ENCODE measurements at places on chromosomes 2 and 18.

DNA sequence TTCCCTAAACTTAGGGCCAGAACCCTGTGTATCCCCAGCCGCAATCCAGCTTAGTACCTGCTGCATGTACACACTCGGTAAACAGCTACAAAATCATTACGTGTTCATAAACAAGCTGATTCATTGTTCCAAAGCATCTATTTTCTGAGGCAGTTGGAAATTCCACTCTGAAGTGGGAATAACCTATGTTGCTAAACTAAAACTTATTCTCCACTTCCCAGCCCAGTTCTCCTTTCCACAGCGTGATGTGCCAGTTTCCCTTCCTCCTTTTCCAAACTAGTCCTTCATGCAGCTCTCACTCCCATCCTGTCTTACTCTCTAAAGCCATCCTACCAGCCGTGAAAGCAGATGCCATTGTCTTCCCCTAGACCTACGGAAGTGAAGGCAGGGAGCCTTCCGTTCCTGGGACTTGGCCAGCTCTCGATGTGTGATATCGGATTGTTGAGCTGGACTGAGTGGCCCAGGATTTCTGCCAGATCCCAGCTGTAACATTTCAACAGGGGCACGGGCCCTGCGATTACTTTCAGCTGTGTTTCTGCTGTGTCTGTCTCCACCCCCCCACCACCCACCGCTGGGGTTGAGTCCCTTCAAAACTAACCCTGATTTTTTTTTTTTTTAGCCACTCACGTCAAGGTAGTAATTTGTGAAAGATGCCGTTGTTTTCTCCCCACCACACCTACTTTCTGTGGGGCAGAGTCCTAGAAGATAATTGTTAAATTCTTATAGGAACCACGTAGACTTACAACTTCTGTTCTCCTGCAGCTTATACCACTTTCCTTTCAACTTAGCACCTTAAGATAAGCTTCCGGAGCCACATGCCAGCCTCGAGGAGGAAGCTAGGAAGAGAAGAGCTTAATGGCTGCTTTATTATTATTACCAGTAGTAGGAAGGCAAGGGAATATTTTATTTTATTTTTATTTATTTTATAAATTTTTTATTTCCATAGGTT, 100.9 kb downstream of the CRIM1 start:
- peak; percentile 11 for DNase-seq

DNA sequence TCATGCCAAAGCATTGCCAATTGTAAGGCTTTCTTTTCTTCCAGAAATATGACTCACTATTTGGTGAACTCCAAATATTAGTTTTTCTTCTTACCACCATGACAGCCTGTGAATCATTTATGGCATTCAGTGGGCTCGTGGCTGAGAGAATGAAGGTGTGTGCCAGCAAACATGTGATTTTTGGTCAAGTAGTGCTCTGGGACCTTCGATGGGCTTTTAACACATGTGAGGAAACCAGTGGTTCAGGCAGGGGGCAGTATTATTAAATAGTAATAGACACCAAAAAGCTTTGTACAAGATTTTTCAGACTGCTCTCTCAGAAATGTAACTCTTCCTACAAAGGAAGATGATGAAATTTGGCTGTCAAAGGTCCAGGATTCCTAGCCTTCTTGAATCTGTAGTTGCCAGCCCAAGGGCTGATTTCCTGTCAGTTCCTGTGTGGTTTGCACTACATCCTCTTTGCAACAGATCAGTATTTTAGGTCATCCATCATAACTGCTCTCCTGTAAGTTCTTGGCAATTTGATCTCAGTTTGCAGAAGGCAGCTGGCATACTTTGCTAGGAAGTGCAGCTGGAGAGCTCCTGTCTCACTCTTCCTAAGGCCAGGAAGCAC, 64.3 kb downstream of the BABAM2 start:
- DNase-seq: no peak

DNA sequence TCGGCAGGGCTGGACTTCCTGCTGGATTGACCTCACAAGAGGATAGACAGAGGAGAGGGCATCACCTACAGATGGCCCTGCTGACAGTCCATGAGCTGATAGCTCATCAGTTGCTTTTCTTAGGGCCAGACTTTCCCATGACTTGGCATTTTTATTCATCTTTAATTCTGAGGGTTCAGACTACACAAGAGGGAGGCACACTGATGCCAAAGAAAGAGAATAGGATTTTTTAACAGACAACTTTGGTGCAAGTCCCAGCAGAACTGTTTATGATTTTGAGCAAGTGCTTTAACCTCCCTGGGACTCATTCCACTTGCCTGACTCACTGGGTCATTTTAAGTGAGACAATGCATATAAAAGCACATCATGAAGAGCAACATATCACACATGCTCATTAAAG, 299.2 kb downstream of the INSIG2 start:
- DNase-seq: no peak

GRCh38 chr2:205965707-205966106, 120.3 kb downstream of the INO80D start:
- no peak for DNase-seq

DNA sequence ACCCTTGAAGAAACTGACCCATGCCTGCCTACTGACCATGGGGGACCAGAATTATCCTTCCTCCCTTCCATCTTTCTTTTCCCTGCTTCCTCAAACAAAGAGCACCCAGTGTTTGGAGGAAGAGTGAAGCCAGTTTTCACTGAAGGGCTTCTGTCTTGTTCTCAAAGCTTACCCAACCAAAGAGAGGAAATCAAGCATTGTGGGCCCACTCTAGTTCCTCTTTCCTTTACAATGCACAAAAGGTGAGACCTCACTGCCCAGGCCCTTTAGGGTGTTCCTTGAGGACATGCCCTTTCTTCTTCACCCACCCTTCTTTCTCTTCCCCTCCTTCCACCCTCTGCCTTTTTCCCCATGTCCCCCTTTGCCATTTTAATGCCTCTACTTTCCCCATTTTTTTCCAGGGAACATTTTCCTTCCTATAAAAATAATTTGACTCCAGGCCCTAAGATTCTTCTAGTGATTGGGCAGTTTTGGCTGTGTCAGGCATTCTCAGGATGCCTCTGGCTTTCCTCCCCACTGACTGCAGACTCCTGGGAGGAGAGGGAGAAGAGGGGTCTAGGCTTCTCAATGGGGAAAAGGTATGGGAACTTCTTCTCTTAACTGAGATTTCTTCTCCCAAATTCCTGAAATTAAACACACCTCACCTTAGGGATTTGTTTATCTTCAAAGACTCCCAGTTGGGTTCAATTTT, 126.6 kb upstream of the RMDN2 start:
- no peak for DNase-seq

GRCh38 chr2:99524056-99524455, 34.2 kb upstream of the REV1 start:
- no peak for DNase-seq

DNA sequence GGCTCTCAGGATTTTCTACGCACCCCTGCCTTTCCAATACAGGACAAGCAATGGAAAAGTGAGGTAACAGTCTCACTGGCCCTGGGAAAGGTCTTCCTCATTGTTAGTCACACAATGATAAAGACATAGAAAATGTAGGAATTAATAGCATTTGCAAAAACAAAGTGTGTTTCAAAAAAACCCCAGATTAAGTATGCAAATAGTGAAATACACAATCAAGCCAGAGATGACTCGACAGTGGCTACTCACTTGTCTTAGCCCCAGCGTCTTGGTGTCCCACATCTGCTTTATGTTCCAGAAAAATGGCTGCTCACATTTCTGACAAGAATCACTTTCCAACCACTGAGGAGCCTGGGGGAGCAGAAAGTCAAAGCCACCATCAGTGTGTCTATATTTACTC, 47.0 kb upstream of the AP1S3 start:
- DNase-seq: no peak

GRCh38 chr2:195051401-195051800, 605.6 kb upstream of the SLC39A10 start:
- DNase-seq: no peak

DNA sequence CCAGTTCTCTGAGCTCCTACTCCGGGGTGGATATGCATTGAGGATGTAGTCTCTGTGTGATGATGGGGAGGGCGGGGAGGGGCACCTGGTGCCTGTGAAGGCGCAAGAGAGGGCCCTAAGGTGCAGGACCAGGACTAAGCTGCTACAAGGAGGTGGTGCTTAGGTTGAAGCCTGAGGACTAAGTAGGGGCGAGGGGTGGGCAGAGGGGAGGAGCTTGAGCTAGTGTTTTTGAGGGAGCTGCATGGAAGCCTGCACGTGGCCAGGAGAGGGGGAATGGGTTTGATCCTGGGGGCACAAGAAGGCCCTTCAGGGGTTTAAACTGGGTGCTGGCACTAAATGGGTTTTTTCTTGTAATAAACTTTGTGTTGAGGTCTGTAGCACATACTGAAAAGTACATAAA, 105.0 kb downstream of the UGGT1 start:
- no peak for DNase-seq

GRCh38 chr18:13425357-13426091, 207.0 kb downstream of the LDLRAD4 start:
- DNase-seq: no peak

DNA sequence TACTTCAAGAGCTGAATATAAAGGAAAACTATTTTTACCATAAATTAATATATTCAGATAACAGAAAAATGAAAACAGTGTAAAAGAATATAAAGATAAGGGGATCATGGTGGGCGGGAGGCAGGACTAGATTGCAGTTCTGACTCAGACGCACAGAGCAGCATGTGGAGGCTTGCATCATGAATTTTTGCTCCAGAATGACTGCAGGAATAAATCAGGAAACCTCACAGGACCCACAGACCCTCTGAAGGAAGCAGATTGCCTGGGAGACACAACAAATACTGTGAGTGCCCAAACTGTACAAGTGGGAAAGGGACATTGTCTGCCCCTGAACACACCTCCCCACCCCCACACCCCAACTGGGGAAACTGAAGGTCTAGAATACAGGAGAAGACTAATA, 19.2 kb upstream of the SIGLEC15 start:
- DNase-seq: no peak

DNA sequence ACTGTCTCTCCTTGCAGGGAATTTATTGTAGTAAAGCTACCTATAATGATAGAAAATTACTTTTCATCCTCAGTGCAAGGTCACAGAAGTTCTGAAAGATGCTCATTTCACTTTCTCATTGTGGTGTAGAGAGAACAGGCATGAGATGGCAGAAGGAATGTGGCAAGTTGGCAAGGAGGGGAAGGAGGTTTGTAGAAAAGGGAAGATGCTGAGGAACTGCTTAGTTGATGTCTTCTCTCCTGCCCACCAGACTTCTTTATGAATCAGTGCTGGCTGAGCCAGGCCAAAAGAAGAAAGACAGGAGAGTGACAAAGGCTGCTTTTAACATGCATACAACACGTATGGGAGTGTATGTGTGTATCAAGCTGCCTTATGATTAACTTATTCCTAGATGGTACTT, 164.4 kb downstream of the PRPF40A start:
- no peak for DNase-seq

- no peak for DNase-seq
Observed at GRCh38 chr2:2830576-2830975, 499.5 kb upstream of the MYT1L start.

GRCh38 chr2:221465776-221466175, 106.3 kb downstream of the EPHA4 start:
- DNase-seq: no peak

DNA sequence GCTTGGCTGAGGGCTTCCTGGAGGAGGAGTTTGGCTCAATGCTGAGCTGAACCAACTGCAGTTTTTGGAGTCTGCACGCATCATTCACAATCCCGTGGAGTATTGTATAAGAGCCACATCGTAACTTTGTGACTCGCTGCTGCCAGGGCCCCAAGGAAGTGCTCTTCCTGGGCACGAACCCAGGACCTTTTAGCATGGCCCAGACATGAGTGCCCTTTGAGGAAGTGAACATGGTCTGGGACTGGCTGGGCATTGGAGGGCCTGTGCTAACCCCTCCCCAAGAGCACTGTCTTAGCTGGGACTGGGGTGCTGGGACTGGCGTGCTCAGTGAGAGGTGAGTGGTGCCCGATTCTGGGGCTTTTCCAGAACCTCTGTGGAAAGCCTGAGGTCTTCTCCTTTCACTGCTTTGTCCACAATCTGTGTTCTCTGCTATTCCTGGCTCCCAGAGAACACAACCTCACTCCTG, 88.6 kb downstream of the LIPG start:
- no peak for DNase-seq

DNA sequence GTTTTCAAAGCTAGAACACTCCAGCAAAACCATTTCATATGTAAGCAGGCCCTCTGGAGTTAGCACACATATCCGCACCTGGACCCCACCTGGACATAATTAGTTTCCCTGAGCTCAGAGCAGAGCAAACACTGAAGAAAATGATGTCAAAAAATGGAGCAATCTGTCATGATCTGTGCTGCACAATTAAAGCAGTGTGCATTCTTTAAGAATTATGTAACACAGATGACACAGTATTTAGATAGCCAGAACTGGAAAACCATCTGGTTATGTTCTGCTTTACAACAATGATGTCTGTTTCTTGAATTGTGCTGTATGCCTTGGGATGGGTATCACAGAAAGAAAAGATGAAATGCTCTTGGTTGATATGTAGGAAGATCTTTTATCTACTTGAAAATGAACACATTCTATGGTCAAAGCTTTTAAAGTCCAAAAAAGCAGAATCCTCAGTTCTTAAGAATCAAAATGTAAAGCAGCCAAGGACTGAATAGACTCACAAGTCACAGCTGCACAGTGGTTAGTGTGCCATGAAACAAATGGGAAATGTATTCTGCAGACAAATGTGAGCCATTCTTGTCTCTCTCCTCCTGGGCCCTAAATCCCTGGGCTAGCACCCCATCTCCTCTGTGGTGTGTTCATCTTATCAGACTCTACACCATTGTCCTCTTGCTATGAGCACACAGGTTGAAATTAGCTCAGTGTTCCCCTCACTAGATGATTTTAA, 36.8 kb downstream of the HRH4 start:
- DNase-seq: peak; percentile 65

- DNase-seq: no peak
Observed at GRCh38 chr2:43329637-43330036, 103.2 kb upstream of the ZFP36L2 start.

GRCh38 chr18:5893956-5894610, 1.2 kb downstream of the TMEM200C start:
- no peak for DNase-seq

DNA sequence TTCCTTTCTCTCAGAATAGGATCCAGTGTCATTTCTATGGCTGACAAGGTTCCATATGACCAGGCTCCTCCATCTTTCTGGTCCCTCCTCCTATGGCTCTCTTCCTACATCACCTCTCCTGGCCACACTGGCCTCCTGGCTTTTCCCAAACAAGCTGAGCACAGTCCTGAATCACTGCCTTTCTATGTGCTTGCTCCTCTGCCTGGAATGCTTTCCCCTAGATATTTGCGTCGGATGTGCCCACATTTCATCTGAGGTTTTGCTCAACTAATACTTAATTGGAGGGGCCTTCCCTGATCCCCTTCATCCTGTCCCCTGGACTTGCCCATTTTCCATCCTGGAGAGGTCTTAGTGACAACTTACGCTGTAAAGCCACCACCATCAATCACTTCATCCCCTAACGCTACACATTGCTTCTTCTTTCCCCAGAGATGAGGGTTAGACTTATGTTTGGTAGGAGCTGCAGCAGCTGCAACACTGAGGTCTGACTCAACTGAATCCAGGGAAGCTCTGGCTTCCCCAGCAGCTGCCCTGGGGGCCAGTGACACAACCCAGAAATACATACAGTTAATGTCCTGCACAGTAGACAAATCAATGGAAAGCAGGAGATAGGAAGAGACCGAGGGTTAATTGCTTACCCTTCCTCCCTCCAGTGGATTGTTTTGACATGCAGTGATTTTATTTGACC, 42.9 kb downstream of the QPCT start:
- DNase-seq: no peak

All from cerebellum (tissue), 4 donors.